MCF 10A (cell line): ENCODE measurements at places on chromosomes 7 and 10. TPM values are rescaled to one million over a fixed set of nuclear protein-coding genes. Genes with fewer than 3 reads are reported as not detected.

Gene TRAPPC14
- total RNA-seq = 18.0 and 21.7 TPM in 2 replicates

Gene SYNPO2L
- total RNA-seq = not detected in 2 replicates

Gene ARL3
- total RNA-seq = 6.8 and 7.0 TPM in 2 replicates

Gene PPP1R9A
- 6.3 and 8.2 TPM in 2 replicates for total RNA-seq

Gene C10orf53
- not detected in 2 replicates for total RNA-seq

Gene CNPY1
- total RNA-seq = not detected in 2 replicates

- no peak overlapping the region for H3K4me3 ChIP-seq
- DNase-seq = no peak
- H3K4me1 ChIP-seq = peaks cover 7% of the 10 kb centered on the region
- H3K27me3 ChIP-seq = peaks cover 50% of the 10 kb centered on the region
Measured at GRCh38 chr10:123577921-123578461, 88.2 kb upstream of the GPR26 start.

GRCh38 chr10:69626826-69627225 is 3.2 kb upstream of the FAM241B start:
- no peaks in the 10 kb centered on the region for H3K36me3 ChIP-seq
- H3K4me3 ChIP-seq = no peak overlapping the region
- peaks cover 19% of the 10 kb centered on the region for H3K27me3 ChIP-seq
- no peaks in the 10 kb centered on the region for H3K4me1 ChIP-seq

DNA sequence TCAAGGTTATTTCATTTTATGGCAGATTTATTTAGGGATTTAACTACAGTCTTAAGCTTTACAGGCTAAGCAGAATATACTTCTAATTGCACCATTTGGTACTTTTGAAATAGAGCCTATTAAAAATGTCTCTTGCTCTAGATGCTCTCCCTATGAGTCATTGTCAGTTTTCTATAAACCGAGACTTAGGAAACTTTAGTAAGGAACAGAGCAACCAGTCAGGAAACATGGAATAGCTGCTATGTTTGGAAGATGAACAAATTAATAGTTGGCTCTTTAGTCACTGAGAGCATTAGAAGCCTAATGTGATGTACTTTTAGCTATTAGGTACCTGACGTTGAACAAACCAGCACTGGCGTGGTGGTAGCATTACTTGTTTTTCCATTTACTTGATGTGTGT is 35.3 kb downstream of the INPP5F start:
- H3K27me3 ChIP-seq = no peaks in the 10 kb centered on the region
- peaks cover under 1% of the 10 kb centered on the region for H3K36me3 ChIP-seq
- H3K27ac ChIP-seq = no peak overlapping the region

DNA sequence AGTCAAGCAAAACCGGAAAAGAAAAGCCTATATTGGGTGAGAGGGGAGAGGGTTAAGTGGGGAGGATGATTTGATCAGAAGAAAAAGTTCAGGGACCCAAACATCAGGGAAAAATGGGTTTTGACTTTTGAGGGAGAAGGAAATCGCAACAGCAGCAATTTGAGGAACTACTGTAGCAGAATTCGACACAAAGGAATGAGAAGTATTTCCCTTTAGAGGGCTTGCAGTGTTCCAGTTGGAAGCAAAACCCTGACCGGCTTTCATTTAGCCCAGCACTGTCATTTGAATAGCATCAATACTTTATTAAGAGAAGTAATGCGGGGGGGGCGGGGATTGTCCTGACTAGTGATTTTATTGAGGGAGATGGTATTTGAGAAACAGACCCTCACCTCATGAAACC is 37.2 kb upstream of the GATA3 start:
- H3K4me3 ChIP-seq = no peak overlapping the region
- no peak for DNase-seq
- H3K27ac ChIP-seq = no peak overlapping the region
- no peaks in the 10 kb centered on the region for H3K27me3 ChIP-seq
- H3K36me3 ChIP-seq = peaks cover 7% of the 10 kb centered on the region

GRCh38 chr7:20307901-20308300 is 22.8 kb upstream of the ITGB8 start:
- H3K4me1 ChIP-seq = peaks cover 13% of the 10 kb centered on the region
- H3K4me3 ChIP-seq = no peak overlapping the region
- H3K27me3 ChIP-seq = no peaks in the 10 kb centered on the region
- no peaks in the 10 kb centered on the region for H3K36me3 ChIP-seq
- no peak overlapping the region for H3K27ac ChIP-seq
- DNase-seq = no peak

DNA sequence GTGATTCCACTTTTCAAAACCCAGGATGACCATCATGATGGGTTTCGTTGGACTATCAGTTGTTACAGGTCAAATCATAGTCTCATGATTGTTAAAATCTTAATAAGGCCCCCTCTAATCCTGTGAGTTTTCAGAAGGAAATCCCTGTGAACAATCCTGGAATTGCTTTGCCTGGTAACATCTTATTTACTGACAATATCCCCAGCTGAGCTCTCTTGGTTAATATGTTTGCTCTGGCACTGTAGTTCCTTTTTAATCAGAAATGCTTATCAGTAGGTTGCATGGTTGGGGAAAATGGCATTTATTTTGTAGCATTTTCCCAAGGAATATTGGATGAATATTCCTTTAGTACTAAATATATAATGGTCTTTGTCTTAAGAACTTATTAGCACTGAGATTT is 163.9 kb downstream of the TCF7L2 start:
- H3K4me1 ChIP-seq = no peaks in the 10 kb centered on the region
- H3K4me3 ChIP-seq = no peak overlapping the region
- no peaks in the 10 kb centered on the region for H3K27me3 ChIP-seq
- no peak overlapping the region for H3K27ac ChIP-seq
- DNase-seq = no peak

DNA sequence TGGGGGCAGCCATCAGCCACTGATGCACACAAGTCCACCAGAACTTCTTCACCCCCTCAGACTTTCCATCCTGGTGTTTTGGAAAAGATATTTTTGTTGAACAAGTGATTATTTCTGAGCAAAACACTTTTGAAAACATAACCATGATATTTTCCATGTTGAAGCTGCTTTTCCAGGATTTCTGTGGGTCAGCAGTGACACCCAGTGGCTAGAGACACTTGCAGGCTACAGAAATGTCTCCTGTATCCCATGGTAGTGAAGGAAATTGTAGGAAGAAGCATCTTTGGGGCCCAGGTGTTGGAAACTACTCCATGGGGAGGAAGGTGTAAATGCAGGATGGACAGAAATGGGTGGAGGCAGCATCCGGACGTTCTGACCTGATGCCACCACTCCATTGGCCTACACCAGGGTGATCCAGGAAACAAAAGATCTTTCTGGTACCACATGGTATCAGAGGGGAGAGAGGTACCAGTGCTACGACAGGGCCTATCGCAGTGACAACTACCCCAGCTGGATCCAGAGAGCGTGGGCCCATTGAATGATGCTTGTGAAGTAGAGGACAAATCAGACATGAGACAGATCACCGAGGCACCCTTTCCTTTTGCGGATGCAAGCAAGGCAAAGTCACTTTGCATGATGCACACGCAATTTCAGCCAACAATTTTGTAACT is 111.7 kb upstream of the COBL start:
- no peaks in the 10 kb centered on the region for H3K36me3 ChIP-seq
- H3K27ac ChIP-seq = no peak overlapping the region
- no peak overlapping the region for H3K4me3 ChIP-seq
- H3K27me3 ChIP-seq = peaks cover 62% of the 10 kb centered on the region
- no peaks in the 10 kb centered on the region for H3K4me1 ChIP-seq

- no peaks in the 10 kb centered on the region for H3K36me3 ChIP-seq
- H3K4me3 ChIP-seq = no peak overlapping the region
- H3K4me1 ChIP-seq = no peaks in the 10 kb centered on the region
- peaks cover 58% of the 10 kb centered on the region for H3K27me3 ChIP-seq
Measured at GRCh38 chr7:155448632-155449007, 9.3 kb upstream of the EN2 start.

GRCh38 chr7:48868916-48869315 is 55.4 kb upstream of the CDC14C start:
- no peaks in the 10 kb centered on the region for H3K36me3 ChIP-seq
- DNase-seq = no peak
- H3K4me1 ChIP-seq = no peaks in the 10 kb centered on the region
- H3K27me3 ChIP-seq = peaks cover 75% of the 10 kb centered on the region
- H3K4me3 ChIP-seq = no peak overlapping the region
- H3K27ac ChIP-seq = no peak overlapping the region
